Body of pancreas (tissue), 4 donors: ENCODE measurements at places on chromosomes 3 and 15. TPM values are rescaled to one million over a fixed set of nuclear protein-coding genes. Genes with fewer than 3 reads are reported as not detected.

DNA sequence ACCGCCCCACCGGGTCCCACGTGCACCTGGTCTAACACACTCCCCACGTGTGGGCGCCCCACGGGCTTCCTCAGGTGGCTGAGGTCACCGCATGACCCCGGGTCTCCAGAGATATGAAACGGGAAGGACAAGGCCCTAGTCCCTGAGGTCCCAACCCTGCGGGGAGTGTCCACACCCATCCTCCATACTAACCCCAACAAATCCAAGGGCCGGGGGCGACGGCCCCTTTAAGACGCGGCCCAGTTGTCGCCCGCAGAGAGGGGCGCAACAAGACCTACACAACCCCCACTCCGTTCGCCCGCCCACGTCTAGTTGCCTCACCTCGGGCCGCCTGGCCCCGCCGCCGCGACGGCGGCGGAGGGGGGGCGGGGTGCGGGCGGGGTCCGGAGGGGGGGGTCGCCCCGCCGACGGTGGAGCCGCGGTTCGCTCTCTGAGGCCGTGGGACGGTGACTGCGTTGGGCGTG lies 396 bp downstream of the INO80 start:
- DNase-seq, result peak; percentile 60

- DNase-seq, result no peak
Observed at GRCh38 chr3:191255156-191255555, 56.1 kb downstream of the OSTN start.

- no peak for DNase-seq
Observed at GRCh38 chr3:58626841-58627569, 39.6 kb downstream of the FAM3D start.

Gene PIGZ
- 1.0 TPM for total RNA-seq

Gene DUOX2
- total RNA-seq, result under 0.01 TPM
